HepG2 (cell line): ENCODE measurements at places on chromosomes 13 and 19.
A peak's percentile ranks its signal among the peaks of the same experiment; 100 is the strongest.

DNA sequence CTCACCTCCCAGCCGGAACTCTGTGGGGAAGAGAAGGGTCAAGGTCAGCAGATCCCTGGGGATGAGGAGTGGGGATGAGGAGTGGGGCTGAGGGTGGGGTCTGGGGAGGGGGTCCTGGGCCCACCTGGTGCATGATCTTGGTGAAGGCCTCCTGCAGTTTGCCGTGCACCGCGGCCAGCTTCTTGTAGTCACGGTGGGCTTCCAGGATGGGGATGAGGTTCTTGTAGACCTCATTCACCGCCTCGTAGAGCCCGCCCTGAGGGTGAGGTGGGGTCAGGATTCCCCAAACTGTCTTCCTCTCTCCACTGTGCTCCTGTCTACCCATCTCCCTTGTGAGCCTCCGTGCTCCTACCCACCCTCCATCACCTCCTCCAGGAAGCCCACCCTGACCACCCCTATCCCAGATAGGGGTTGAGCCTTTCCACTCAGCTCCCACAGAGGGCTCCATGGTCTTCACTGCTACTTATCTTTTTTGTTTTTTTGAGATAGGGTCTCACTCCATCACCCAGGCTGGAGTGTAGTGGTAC lies 6.8 kb upstream of the KANK2 start:
- DNase-seq = no peak

- peak; percentile 70 for DNase-seq
Measured at GRCh38 chr19:14418856-14419105, 360 bp downstream of the DDX39A start.

DNA sequence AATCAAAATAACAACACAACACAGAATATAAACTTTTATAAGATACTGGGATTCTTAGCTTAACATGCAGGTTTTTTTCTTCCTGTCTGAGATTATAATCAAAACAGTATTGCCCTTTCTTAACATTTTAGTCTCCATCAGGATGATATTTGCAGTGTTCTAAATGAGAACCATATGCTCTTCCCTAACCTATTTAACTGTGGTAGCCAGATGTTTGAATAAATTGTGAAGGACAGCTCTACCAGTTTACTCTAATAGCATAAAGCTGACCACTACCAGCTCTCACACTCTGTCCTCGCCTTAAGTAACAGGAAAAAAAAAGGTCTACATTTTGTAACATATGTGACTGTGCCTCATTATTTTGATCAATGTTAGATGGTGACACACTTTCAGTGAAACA lies 618.7 kb upstream of the SGCG start:
- no peak for DNase-seq

DNA sequence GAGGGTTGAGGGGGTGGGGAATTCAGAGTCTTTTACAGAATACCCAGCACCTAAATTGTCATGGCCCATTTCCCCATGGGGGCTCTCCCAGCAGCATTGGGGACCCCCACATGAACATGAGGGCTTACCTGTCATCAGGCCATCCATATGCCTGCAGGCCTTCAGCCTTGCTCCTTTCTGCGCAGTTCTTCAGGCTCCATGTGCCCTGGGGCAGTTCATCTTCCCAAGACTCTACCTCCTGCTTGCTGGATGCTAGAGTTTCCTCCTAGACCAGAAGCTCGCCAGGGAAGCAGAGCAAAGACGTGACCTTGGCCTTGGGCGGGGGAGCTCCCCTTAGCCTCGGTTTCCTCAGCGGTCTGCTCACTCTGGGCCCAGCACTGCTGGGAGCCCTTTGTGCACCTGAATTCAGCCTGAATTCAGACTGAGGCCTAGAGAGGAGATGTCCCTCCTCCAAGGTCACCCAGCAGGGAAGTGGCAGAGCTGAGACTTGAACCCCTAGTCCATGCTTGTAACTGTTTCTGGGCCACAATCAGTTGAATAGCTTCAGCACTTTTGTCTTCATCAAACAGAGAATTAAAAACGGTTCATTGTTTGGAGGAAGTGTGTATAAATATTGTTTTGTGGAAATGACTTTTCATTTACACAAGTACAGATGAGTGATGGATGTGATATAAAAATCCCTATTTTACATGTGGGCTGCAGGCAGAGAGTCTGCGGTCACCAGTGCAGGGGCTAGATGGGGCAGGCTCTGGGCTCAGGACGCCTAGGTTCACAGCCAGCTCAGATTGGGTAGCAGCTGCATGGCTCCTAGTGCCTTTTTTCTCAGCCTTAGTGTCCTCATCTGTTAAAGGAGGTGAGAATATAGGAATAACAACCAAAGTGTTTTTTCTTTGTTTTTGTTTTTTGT lies 9.5 kb downstream of the PPP5C start:
- DNase-seq = no peak

DNA sequence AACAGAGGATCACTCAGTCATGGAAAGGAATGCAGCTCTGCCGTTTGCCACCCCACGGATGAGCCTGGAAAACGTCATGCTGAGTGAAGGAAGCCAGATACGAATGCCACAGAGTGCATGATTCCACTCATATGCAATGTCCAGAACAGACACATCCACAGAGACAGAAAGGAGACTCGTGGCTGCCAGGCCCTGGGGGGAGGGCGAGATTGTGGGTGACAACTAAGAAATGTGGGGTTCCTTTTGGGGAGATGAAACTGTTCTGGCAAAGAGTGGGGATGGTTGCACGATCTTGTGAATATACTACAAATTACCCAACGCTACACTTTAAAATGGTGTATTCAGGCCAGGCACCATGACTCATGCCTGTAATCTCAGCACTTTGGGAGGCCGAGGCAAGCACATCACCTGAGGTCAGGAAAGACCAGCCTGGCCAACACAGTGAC lies 27.2 kb upstream of the NAPA start:
- no peak for DNase-seq

GRCh38 chr19:49145573-49146407 lies 9.4 kb downstream of the HRC start:
- peak; percentile 48 for DNase-seq

GRCh38 chr19:29872224-29872731 lies 60.5 kb downstream of the CCNE1 start:
- DNase-seq = no peak

- no peak for DNase-seq
Measured at GRCh38 chr13:46569456-46569855, 16.5 kb downstream of the LRCH1 start.
